ENCODE measurements at places on chromosomes 7 and 10.
A peak's percentile ranks its signal among the peaks of the same experiment; 100 is the strongest.

- no peak for DNase-seq
These were observed 35.9 kb downstream of the DENND2A start for GRCh38 chr7:140604760-140605159.

- peak; percentile 27 for DNase-seq
These were observed 495 bp downstream of the EIF3B start for GRCh38 chr7:2354939-2355704.

DNA sequence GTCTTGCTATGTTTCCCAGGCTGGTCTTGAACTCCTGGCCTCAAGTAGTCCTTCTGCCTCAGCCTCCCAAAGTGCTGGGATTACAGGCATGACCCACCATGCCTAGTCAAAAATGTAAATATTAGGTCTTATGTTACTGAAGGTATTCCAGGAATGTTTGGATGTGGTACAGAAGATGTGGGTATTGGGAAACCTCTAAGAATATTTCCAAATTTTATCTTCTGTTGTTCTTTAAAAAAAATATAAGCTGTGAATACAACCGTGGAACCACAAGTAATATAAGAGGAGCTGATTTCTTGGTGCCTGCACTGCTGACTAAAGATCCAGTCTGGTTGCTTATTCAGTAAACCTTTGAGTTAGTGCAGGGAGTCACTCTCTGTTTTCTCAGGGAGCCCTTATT lies 178.3 kb downstream of the AUTS2 start:
- no peak for DNase-seq

DNA sequence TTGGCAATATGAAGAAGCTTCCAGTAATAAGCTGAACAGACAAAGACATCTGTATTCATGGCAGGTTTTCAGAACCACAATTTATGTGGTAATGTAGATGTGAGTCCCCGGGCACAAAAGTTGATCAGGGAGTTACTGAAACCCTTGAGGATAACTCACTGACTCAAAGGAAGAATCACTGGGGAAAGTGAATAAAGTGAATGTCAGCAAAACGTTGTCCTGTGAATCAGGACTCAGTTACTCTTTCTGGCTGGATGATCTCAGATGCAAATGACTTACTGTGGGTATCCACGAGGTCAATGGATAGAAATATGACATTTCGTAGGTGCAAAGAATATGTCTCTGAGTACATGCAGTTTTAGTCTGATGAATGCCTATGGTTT lies 172.8 kb upstream of the CTBP2 start:
- no peak for DNase-seq

DNA sequence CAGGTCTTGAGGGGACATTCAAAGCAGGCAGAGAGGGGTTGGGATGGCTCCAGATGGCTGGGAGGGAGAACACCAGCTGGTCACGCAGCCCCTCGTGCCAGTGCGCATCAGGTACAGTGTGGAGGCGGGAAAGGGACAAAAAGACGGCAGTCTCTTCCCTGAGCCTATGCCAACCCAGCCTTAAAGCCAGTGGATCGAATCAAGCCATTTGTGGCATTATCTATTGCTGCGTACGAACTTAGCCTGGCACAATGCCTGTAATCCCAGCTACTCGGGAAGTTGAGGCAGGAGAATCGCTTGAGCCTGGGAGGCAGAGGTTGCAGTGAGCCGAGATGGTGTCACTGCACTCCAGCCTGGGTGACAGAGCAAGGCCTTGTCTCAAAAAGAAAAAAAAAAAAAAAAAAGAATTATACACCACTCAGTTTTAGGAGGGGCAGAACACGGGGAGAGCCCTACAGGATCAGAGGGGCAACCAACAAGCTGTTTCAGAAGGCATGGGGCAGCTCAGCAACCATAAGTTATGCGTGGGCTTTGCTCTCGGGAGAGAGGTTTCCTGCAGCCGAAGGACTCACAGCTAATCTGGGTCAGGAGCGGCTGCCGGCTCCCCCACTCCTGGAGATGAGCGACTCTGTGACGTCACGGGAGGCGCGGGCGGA lies 356 bp upstream of the NDUFB2 start:
- peak; percentile 96 for DNase-seq

- DNase-seq = no peak
These were observed 200.3 kb downstream of the LSM5 start for GRCh38 chr7:32289651-32290414.

DNA sequence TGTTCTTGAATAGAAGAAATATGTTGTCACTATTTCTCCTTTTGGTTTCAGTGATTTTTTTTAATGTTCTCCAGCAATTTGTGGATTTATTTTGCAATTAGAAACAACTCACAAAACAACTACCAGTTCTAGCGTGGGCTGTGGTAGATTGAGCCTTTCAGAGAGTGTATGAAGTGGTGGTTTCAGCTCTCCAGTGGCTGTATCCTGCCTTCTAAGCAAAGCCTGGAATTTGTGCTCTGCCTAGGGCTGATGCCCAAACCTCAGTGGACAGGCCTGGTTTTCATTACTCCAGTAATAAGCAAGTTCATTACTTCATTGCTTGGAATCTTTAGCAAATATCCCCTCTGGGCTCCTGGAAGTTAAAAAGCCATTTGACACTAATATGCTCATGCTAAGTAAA lies 35.9 kb downstream of the APBB1IP start:
- DNase-seq = no peak

DNA sequence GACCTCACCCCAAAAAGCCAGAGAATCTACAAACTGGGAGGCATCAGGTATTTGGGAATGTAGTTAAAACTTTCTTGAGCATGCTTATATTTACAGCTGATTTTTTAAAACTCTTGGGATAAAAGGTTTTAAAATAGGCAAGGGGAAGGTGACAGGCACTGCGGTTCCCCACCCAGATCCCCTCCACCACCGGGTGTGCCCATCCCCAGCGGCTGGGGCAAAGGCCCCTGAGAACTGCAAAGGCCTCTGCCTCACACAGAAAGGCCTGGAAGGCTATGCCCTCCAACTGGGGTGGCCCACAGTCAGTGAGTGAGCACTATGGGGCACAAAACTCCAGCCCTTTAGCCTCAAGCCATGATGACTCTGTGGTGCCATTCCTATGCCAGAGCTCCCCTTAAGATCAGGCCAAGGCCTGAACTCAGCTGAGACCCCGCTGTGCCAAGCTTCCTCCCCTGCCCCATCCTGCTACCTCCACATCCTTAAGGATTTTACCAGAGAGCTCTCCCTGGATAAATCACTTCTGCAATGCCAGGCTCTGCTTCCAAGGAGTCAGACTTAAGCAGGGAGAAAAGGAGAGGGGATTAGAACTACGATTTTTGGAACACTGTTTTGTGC lies 299.1 kb downstream of the GRID1 start:
- DNase-seq = no peak

DNA sequence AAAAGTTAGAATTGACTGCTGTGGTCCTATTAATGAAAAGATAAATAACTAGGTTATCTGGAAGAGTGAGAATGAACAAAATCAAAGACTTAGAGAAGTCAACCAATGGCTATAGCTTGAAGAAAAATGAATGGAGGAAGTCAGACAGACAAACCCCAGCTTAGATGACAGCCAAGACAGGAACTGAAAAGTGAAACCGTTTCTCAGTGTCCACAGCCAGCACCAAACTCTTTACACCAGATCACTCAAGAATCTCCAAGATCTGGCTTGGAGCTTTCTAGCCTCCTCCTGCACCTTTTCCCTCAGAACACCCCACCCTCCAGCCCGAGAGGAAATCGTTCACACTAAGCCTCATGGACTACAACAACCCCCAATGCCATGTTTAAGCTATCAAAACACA lies 167.0 kb downstream of the SFMBT2 start:
- peak; percentile 50 for DNase-seq

GRCh38 chr7:20532890-20533289 lies 82.6 kb upstream of the ABCB5 start:
- DNase-seq = no peak

GRCh38 chr7:100466653-100467605 lies 2.9 kb upstream of the SPACDR start:
- DNase-seq = no peak

GRCh38 chr10:120174491-120174890 lies 282.0 kb downstream of the SEC23IP start:
- DNase-seq = no peak

DNA sequence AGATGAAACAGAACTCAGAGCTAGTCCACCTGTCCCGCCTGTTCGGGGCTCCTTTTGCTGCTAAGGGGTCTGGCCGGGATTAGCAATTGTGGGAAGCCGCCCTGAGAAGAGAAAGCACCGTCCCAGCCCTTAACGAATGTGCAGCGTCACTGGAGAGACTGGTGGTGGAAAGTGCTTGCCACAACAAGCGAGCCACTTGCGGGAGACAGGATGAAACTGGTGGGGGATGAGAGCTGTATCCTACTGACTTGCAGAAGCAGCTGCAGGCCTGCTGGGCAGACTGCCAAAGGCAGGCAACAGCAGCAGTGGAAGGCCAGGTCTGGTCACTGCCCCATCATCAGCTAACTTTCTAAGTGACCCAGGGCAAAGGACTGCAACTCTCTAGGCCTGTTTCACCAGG lies 95.4 kb downstream of the FAM53B start:
- peak; percentile 69 for DNase-seq

GRCh38 chr7:87877366-87878040 lies 1.2 kb downstream of the DBF4 start:
- no peak for DNase-seq

GRCh38 chr7:106384373-106384772 lies 99.6 kb upstream of the NAMPT start:
- DNase-seq = no peak

GRCh38 chr7:77571801-77572200 lies 34.7 kb downstream of the PTPN12 start:
- no peak for DNase-seq

DNA sequence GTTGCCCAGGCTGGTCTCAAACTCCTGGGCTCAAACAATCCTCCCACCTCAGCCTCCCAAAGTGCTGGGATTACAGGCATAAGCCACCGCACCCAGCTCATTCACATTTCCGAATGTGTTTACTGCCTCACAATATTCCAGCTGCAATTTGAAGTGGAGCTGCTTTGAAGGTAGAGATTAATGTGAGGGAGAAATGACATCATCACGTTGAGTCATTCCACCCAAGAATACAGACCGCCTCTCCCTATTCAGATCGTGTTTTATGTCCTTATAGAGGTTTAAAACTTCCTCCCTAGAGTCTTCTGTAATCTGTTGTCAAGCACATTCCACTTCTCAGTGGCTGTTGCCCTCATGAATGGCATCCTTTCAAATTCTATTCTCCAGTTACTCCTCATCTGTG lies 100.4 kb upstream of the PDGFA start:
- peak; percentile 32 for DNase-seq

DNA sequence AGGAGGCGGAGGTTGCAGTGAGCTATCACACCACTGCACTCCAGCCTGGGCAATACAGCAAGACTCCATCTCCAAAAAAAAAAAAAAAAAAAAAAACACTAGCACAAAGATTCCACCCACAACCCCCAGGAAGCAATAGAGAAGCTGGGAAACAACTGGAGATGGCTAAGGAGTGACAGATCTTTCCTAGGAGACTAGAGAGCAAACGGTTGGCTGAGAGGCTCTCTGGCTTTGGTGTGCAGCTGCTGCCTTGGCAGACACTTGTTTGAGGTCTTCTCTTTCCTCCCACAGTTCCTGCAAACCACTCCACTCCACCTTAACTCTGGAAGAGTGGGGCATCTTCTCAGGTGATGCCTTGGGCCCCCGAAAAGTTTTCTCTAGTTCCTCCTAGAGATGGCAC lies 78.5 kb upstream of the LANCL2 start:
- no peak for DNase-seq

GRCh38 chr7:39838326-39838725 lies 111.7 kb upstream of the CDK13 start:
- no peak for DNase-seq

DNA sequence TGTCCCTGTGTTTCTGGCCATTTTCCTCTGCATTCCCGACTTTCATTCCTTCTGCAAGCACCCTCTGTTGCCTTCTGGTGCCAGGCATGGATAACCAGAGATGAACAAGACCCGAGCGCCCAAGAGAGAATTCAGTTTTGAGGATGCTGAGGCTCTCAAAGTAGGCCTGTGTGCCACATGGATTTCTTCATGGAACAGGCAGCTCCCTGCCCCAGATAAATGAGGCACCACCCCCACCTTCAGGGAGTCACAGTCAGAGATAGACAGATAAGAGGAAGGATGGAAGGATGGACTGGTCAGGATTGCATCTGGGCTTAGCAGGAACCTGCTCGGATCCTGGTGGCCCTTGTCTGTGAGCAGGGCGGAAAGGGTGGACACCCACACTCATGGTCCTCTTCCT lies 49.4 kb downstream of the ADCYAP1R1 start:
- DNase-seq = no peak

GRCh38 chr10:79241990-79242619 lies 105.2 kb upstream of the PPIF start:
- DNase-seq = peak; percentile 57

Data from activated CD8-positive, alpha-beta T cell treated with anti-CD3 and anti-CD28 coated beads, Interleukin-2, amount 10 ng/mL, durations not matched to agents 7 days and 5 days (primary cell).